ENCODE measurements at places on chromosomes 5 and 9.

DNA sequence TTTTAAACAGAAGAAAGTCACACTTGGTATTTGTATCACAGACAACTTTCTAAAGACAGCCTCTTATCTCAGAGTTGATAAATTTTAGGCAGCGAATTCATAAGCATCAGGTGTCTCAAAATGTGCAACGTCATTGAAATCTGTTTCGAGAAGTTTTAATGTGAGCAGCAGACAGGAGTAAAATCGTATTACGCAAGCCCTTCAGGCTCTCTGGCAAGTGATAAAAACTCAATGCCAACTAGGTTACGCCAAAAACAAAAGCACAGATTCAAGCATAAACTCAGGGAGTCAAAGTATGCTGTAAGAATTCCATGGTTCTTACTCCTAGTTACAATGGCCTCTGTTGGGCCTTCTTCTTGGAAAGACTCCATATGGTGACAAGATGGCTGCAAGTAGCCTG lies 244.7 kb downstream of the SEMA5A start:
- DNase-seq, result no peak

GRCh38 chr5:54257366-54258118 lies 52.8 kb downstream of the ARL15 start:
- no peak for DNase-seq

DNA sequence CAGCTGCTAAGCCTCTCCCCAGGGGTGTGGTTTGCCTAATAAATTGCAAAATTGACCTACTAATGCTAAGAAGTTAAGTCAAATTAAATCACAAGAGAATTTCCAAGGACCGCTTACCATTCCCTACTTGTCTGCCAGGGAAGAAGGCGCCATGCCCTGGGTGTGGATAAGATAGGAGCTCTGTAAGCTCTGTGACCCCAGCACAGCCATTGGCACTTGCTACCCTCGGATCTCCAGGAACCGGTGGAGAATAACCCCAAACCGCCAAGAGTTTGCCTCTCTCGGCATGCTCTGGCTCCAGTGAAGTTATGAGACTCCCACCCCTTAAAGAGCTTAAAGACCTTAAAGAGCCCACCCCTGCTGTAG lies 58.9 kb downstream of the NEURL1B start:
- no peak for DNase-seq

DNA sequence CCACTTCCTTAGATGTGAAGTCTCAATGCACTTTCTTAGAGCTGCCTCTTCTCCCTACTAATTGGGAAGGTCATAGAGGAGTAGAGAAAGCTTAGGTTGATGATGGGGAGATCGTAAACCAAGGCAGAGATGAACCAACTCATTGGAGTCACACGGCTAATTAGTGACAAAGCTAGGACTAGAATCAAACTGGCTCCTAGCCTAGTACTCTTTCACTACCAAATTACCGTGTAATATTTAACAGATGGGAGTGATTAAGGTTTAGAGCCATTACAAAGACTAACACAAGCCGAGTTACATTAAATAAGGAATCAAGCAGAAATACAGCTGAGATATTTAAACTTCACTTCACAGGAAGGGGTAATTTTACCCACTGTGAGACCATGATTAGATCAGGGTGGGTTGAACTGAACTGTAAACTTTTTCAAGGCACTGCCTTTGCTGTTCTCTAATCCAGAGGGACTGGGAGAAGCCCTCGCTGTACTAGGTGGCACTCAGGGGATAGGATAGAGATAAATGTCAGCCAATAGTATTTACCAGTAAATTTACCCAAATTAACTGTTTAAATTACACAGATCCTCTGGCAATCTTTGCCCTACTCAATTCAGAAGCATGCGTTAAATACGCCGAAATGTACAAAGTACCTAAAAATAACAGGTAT lies 166.4 kb upstream of the PIK3R1 start:
- DNase-seq, result no peak

DNA sequence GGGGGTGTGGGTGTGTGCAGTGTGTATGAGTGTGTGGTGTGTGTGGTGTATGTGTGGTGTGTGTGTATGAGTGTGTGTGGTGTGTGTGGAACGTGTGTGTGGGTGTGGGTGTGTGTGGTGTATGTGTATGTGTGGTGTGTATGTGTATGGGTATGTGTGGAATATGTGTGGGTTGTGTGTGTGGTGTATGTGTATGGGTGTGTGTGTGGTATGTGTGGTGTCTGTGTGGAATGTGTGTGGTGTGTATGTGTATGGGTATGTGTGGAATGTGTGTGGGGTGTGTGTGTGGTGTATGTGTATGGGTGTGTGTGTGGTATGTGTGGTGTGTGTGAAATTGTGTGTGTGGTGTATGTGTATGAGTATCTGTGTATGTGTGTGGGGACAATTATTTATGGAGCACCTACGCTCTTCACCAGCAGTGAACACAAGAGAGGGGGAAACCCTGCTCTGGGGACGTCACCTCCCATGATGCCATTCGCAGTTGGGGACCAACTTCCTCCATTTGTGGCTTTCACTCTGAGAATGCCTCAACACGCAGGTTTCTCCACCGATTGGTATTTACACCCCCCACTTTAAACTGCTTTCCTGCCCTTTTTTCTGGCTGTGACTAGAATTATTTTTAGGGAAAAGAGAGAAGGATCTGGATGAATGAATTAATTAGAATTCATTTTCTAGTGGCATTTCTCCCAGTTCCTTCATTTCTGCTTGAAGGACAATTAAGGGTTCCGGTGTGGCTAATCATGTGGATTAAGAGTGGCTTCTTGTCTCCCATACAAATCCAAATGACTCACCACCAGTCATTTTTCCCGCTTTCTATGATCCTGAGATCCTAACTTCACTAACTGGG lies 238.1 kb downstream of the ROR2 start:
- no peak for DNase-seq

DNA sequence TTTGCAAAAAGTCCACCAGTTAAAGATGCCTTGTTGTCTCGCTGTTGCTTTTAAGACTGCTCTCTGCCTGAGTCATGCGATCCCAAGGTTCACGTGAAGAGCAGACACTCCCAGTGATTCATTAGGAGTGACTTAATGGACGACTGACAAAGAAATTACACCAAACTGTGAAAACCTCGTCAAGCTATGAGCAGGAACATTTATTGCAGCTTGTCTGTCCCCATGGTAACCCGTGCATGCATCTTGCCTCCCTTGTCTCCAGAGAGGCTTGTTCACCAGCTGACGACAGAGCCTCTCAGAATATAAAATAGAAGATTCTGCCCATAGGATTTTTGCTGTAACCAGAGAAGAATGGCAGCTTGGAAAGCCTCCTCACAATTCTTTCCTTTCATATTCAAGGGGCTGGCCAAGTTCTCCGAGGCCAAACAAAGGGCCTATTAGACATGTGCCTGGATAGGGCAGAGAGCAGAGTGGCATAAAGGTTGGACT lies 352.7 kb downstream of the SPOCK1 start:
- DNase-seq, result no peak

DNA sequence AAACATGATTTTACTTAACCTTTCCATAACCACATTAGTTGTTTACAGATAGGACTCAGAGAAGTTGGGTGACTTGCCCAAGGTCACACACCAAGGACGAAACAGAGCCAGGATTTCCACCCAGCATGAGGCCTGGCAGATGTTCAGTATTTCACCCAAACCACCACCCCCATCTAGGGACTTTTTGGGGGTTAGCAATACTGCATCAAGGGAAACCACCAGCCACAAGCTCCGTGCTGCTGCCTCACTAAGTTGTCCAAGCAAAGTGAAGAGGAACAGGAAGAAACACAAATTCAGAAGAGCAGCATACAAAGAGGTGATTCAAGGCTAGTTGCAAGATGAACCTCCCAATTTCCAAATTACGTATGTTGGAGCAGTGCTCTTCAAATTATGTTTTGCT lies 219.6 kb upstream of the RORB start:
- DNase-seq, result no peak

DNA sequence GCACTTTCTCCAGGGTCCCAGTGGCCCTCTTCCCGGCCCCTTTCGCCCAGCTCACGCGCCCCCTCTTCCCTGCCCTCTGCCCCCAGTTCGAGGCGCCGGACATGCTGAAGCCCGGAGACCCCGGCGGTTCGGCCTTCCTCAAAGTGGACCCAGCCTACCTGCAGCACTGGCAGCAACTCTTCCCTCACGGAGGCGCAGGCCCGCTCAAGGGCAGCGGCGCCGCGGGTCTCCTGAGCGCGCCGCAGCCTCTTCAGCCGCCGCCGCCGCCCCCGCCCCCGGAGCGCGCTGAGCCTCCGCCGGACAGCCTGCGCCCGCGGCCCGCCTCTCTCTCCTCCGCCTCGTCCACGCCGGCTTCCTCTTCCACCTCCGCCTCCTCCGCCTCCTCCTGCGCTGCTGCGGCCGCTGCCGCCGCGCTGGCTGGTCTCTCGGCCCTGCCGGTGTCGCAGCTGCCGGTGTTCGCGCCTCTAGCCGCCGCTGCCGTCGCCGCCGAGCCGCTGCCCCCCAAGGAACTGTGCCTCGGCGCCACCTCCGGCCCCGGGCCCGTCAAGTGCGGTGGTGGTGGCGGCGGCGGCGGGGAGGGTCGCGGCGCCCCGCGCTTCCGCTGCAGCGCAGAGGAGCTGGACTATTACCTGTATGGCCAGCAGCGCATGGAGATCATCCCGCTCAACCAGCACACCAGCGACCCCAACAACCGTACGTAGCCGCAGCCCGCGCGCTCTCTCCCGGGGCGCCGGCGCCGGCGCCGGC lies 1.0 kb downstream of the PRDM6 start:
- no peak for DNase-seq

DNA sequence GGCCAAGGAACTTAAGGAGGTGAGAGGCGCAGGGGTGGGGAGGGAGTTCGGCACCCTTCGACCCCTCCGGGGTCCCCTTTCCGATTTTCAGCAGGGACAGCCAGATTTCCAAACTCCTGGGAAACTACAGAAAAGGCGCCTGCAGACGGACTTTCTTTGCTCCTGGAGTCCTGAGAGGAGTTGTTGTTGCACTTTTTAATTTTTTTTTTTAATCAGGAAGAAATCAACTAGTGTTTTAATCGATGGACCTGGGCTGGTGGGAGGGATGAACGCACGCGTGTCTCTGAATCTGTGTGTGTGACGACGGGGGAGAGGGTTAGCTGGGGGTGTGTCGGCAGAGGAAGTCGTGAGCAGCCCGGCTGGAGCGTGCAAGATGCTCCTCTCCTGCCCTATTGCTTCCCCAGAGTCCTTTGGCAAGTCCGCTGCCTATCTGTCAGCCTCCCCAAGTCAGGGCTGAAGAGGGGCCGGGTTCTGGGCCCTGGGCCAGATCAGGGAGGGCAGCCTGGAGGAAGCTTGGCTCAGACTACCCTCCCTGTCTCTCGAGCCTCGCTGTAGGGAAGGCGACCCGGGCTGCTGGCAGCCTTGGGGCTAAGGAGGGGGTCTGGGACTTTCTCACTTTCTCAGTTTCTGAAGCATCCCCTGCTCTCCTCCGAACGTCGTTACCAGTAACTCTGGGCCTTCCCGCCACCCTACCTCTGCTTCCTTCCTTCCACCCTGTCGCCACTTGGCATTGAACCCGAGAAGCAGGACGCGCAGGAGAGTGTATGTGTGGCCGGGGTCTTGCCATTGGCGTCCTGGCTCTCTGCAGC lies 731 bp downstream of the PRR16 start:
- DNase-seq, result no peak

DNA sequence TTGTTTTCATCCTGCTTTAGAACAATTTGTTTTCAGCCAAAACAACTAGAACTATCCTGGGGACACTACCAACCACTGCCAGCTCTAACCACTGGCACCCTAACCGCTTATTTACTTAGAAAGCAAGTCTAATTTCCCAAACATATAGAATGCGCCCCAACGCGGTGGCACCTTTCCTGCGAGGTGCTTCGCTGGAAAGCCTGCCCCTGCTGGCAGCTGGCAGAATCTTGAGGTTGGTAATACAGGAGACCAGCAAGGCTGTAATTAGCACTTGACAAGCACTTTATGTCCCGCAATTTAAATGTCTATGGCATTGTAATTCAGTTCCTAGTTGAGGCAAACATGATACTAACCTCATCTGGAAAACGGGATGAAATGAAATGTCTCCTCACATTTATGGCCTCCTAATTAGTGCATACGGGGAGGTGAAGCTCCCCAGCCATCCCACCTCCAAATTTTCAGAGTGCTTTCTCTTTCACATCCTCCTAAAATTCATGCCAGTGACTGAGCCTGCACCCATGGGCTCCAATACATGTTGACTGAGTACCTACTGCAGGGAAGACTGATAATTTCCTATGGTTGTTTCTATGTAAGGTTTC lies 30.4 kb downstream of the GABBR2 start:
- no peak for DNase-seq

GRCh38 chr5:38824821-38825220 lies 21.0 kb upstream of the OSMR start:
- DNase-seq, result no peak

GRCh38 chr5:42583322-42583721 lies 160.1 kb downstream of the GHR start:
- no peak for DNase-seq

Measured in NCI-H1048 (cell line).